ENCODE measurements at places on chromosomes 2 and 18.

DNA sequence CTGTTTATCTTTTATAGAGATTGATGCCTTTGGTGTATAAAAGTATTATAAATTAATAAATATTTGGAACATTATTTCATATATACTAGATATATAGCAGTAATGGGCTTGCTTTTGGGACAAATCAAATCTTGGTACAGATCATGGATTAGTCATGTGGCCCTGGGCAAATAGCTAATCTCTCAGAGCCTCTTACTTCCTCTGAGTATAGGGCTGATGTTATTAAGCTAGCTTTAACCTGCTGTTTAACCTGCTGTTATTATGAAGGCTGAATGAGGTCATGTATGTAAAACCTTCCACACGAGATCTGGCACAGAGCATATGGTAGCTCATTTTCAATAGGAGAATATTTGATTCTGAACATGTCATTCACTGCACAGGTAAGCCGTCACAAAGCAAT lies 5.7 kb downstream of the ITGB6 start:
- peak; percentile 16 for DNase-seq

- no peak for DNase-seq
Observed at GRCh38 chr2:45354776-45355175, 256.3 kb downstream of the SRBD1 start.

GRCh38 chr2:182081602-182082260 lies 96.1 kb downstream of the PPP1R1C start:
- no peak for DNase-seq

DNA sequence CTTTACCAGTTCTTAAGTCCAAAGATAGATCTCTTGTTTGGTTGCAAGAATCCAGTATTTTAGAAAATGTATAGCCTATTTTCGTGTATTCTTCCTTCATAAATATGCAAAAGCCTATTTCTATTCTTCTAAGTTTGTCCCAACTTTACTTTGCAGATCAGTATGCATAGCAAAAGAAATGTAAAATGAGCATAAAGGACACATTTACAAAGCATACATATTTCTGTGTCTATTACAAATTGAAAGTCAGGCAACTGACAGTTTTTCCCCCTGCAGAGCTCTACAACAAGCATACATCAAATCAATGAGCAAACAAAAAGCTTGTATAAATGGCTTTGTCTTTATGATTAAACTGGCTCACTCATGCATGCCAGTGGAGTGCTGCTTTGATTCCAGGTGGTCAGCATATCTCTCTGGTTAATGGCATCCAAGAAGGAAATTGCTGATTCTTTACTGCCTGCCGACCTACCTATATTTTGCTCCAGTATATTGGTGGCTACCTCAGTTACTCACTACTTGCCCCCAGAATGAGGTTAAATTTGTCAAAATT lies 10.0 kb upstream of the VPS54 start:
- no peak for DNase-seq

GRCh38 chr2:133733901-133734255 lies 165.6 kb upstream of the NCKAP5 start:
- DNase-seq, result no peak

DNA sequence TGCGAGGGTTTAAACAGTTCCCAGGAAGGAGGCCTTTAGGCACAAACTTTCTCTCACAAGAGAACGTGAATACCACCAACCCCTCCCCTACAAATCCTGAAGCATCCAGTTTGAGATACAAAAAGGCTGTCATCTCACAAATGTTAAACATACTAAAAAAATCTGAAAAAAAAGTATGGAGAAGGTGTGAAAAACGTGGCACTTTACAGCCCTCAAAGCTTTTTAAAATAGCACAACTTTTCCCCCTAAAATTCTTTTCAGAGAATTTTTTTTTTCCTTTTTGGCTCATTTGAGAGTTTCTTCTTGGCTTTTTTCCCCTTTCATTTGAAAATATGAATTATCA lies 10.1 kb downstream of the ZEB2 start:
- no peak for DNase-seq

DNA sequence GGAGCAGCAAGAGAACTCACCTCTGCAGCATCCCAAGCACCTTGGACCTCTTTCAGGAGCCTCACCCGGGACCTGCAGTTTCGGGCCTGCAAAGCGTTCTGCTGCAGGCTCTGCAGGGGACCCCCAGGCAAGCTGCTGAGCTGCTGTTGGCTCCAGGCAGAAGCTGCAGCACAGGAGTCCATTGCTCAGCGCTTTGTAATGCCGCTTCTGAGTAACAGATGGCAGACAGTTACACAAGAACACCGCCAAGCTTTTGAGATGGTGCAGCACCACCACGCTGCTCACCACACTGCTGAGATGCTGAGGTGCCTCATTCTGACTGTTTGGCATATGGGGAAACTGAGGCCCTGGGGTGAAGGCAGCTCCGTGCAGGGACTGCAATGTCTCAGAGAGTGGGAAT lies 1.9 kb upstream of the GALNT14 start:
- no peak for DNase-seq

- DNase-seq, result no peak
Observed at GRCh38 chr2:227607941-227608340, 6.7 kb downstream of the SCYGR3 start.

GRCh38 chr2:46332686-46333281 lies 35.6 kb downstream of the EPAS1 start:
- DNase-seq, result no peak

DNA sequence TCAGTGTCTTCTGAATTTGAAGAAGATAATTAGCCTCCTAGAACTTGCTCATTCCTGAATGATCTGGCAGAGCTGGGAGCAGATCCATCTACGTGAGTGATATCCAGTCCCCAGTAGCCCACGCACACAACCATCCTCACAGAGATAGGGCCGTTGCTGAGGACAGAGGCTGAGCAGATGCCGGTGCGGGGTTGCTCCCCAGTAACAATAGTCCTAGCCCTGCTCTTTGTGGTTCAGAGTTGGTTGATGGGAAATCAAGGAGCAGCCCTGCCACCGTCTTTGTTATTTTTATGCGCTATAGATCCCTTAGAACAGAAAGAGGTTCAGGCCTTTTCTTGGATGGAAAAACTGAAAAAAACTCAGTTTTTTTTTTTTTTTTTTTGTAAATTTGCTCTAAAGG lies 69.3 kb downstream of the VWA3B start:
- DNase-seq, result no peak

DNA sequence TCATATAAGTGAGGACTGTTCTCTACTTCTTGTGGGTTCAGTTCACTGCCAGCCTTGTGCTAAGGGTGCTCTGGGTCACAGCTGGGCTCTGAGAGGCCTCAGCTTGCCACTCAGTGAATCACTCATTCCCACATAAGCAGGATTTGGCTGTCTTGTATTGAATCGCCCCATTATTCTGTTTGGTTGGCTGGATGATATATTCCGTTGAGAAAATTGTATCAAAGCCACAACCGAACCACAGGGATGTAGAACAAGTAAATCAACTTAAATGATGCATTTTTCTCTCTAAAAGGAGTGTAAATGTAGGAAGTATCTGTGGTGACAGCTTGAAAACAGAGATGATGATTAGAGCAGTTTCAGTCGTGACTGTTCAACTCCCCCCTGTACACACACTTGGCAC lies 39.6 kb downstream of the TTC39C start:
- no peak for DNase-seq

GRCh38 chr2:42421601-42422239 lies 60.7 kb upstream of the COX7A2L start:
- DNase-seq, result no peak

GRCh38 chr2:28717339-28717758 lies 34.3 kb upstream of the PPP1CB start:
- DNase-seq, result no peak

GRCh38 chr2:202278944-202279343 lies 13.4 kb downstream of the NOP58 start:
- DNase-seq, result no peak

- DNase-seq, result no peak
Observed at GRCh38 chr2:218146056-218146455, 20.2 kb downstream of the CXCR2 start.

DNA sequence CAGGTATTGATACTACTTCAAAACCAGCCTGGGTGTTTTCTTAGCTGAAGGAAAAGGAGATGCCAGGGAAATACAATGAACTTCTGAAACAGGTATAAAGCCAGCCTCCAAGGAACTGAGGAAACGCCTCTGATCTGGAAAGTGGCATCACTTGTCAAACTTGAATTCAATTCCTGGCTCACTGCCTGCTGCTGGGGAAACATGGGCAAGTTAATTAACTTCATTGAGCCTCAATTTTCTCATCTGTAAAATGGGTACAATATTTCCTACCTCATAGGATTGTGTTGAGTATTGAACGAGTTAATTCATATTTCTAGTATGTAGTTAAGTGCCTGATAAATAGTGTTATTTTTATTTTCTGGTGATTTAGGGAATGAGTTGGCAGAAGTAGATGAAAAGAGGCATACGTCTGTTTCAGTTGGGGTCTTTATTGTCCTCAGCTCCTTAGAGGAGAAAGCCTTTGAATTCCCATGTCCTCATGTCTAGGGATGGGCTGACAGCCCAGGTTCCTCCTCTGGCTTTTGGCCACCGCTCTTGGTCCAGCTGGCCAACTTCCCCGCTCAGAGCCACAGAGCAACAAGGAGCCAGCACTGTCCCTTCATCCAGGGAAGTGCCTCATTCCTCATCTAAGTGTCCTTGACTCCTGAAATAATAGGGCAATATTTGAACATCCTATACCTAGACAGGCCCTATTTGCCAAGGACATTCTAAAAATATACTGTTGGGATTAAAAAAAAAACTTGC lies 210.5 kb upstream of the GATA6 start:
- DNase-seq, result no peak

DNA sequence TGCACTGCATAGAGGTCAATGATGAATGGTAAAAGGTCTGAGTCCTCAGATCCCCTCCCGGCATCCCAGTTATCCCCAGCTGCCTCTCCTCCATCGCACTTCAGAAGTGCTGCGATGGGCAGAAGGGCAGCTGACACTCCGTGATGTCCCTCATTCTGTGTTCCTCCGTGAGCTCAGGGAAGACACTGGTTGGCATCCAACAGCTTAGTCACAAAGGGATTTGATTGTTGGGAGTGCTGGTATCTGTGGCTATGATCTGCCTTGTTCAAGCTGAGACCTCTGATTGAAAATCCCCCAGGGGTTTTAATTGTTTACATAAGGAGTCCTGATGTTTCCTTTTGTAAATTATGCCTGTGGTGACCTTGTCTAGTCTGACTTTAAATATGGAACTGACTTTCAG lies 19.0 kb upstream of the SAG start:
- no peak for DNase-seq

DNA sequence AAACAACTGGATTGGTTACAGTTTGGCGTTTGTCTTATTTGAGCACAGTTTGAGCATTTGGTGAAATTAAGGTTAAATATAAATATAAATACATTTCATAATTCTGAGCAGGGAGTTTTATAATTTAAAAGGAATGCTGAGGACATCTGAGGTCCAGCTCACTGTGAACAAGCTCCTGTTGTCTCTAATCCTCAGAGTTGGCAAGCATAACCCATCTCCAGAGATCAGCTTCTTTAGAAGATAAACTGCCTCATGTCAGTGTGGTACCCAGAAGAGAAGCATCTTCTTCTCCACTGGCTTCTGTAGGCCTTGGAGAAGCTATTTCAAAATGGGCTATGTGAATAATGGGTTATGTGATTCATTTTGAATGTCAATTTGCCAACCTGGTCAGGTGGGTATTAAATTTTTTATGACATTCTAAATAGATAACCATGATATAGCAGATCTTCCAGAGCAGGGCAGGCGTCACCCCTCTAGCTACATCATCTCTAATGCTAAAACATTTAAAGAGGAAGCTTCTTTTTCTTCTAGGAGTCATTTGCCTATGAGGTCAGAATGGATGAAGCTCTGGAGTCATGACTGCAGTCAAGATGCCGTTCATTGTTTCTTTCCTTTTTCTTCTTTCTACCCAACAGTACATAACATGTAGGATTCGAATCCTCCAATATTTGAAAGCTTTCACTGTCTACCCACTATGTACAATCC lies 324.0 kb downstream of the RNF144A start:
- no peak for DNase-seq

DNA sequence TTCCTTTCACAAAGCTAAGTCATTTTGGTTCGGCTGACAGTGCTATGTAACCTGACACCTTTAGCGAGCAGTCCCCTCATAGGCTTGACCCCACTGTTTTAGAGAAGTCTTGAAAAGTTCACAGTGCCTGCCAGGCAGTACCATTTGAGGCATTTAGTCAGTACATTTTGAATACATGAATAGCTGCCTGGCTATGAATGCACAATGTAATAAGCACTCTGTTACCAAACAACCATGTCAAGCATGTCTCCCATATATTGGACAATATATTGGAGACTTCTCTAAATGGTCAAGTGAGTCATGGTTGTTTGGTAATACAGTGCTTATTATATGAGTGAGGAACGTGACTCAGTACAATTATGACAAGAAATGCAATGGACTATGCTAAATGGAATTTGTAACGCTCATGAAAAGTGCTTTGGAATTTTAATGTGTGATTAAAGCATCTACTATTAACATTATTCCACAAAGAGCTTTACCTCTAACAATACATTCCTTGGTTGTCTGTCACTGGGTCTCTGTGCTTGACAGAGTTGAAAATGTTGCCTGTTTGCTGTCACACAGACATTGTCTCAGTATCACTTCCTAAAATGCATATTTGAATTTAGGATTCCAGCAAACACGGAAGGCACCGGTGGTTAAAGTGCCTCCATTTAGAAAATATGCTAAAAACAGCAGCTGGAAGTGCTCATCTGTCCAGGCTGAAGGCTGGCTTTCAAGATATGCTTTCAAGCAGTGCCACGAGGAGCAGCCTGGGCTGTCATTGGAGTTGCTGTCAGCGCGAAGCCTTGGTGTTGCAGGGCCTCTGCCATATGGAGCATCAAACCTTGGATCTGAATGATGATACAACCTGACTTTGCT lies 458.6 kb downstream of the FBXO15 start:
- no peak for DNase-seq

- DNase-seq, result no peak
Observed at GRCh38 chr2:205858275-205858674, 176.0 kb downstream of the NRP2 start.

GRCh38 chr2:135985826-135986393 lies 484 bp upstream of the DARS1 start:
- DNase-seq, result no peak

DNA sequence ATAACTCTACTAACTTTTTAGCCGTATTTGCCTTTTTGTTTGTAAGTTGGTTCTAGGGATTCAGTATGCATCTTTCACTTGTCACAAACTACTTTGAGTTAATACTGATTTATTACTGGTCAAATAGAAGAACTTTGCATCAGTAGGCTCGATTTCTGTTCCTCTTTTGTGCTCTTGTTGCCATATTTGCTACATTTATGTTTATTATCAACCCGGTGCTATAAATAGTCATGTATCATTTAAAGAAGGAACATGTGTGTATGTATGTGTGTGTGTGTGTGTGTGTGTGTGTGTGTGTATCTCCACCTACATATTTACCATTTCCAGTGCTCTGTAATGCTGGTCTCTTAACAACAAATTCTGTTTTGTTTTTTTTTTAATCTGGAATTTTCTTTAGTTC lies 79.6 kb upstream of the B3GNT7 start:
- no peak for DNase-seq

- DNase-seq, result no peak
Observed at GRCh38 chr2:117980783-117981676, 32.8 kb downstream of the CCDC93 start.

- no peak for DNase-seq
Observed at GRCh38 chr18:50659091-50660003, 99.5 kb downstream of the MAPK4 start.

Measured in NCI-H2171 (cell line).